Upper lobe of right lung (tissue), 1 donor: ENCODE measurements at places on chromosomes 11 and 22. TPM values are rescaled to one million over a fixed set of nuclear protein-coding genes. Genes with fewer than 3 reads are reported as not detected.

GRCh38 chr11:94511932-94512781 lies at the start of gene C11orf97:
TSS of gene C11orf97 (plus strand) at chr11:94512461. CDS start at chr11:94512529, 68 bp downstream.
- no peaks in the 10 kb centered on the region for H3K27me3 ChIP-seq
- DNase-seq: peak; percentile 84
- H3K4me3 ChIP-seq: peak within 1 kb of the TSS; percentile 57

Gene PATE4
- not detected for total RNA-seq

GRCh38 chr22:23178512-23179254 lies 1.6 kb upstream of the BCR start:
- no peaks in the 10 kb centered on the region for H3K27me3 ChIP-seq
- H3K27ac ChIP-seq: no peak overlapping the region
- H3K4me1 ChIP-seq: peaks cover 37% of the 10 kb centered on the region
- peak; percentile 84 for DNase-seq
- H3K4me3 ChIP-seq: no peak overlapping the region

Gene DRD4
- 1.2 TPM for total RNA-seq

Gene DDTL
- 2.5 TPM for total RNA-seq

GRCh38 chr11:27379449-27379848 lies 16.4 kb upstream of the CCDC34 start:
- H3K4me1 ChIP-seq: no peaks in the 10 kb centered on the region
- no peaks in the 10 kb centered on the region for H3K27me3 ChIP-seq
- no peak overlapping the region for H3K4me3 ChIP-seq
- H3K27ac ChIP-seq: no peak overlapping the region

- H3K4me1 ChIP-seq: no peaks in the 10 kb centered on the region
Measured at GRCh38 chr22:20904008-20904979, 12.9 kb upstream of the CRKL start.

Gene KCNK4
- not detected for total RNA-seq

GRCh38 chr11:78254268-78254667 lies 65.5 kb downstream of the USP35 start:
- H3K4me3 ChIP-seq: no peak overlapping the region
- H3K4me1 ChIP-seq: peaks cover 23% of the 10 kb centered on the region
- DNase-seq: no peak

Gene CD3G
- total RNA-seq: 6.5 TPM

Gene C11orf16
- total RNA-seq: not detected

GRCh38 chr22:47053013-47053725 lies 290.7 kb downstream of the TBC1D22A start:
- no peak overlapping the region for H3K27ac ChIP-seq
- no peaks in the 10 kb centered on the region for H3K27me3 ChIP-seq
- no peaks in the 10 kb centered on the region for H3K36me3 ChIP-seq
- DNase-seq: no peak
- no peaks in the 10 kb centered on the region for H3K4me1 ChIP-seq

DNA sequence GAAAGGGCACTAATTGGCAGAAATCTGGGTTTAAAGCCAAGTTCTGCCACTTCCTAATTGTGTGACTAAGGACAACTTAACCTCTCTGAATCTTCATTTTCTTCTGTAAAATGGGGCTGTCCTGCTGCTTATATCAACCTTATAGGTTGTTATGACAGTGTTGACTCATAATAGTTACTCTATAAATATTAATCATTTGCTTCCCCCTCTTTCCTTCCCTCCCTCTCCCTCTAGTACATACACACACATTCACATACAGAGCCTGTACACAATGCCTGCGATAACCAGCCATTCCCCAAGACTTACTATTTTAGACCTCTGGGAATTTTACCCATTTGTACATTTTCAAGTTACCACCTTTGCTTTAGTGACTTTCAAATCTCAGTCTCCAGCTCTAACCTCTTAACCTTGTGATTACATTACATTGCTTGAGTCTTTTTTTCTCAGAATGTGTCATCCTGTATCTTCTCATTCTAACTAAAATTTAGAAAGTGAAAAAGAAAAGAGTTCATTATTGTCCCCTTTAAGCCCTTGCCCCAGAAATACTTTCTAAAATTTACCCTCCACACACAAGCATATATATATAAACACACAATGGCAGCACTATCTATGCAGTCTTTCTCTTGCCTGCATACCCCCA lies 31.9 kb downstream of the GDPD4 start:
- no peak overlapping the region for H3K4me3 ChIP-seq
- H3K36me3 ChIP-seq: no peaks in the 10 kb centered on the region
- H3K27ac ChIP-seq: no peak overlapping the region
- H3K4me1 ChIP-seq: no peaks in the 10 kb centered on the region
- DNase-seq: no peak
- no peaks in the 10 kb centered on the region for H3K27me3 ChIP-seq

DNA sequence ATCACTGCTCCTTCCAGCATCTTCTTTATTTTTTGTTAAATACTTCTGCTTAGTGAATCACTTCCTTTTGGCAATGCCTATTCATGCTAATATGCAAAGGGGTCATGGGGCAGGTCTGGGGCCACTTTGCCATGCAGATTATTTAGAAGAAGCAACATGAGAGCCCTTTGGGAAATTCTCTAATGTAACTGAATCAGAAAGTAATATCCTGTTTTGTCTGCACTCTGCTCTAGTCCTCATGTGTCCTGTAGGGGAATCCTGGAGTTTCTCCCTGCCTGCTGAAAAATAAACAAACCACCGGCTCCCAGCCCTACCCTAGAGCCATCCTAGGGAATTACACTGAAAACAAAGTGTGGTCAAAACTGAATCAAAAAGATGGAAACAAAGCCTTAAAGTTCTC lies 176.5 kb upstream of the POU2AF2 start:
- H3K27ac ChIP-seq: no peak overlapping the region
- no peaks in the 10 kb centered on the region for H3K36me3 ChIP-seq
- H3K4me1 ChIP-seq: no peaks in the 10 kb centered on the region
- no peak overlapping the region for H3K4me3 ChIP-seq
- H3K27me3 ChIP-seq: no peaks in the 10 kb centered on the region

DNA sequence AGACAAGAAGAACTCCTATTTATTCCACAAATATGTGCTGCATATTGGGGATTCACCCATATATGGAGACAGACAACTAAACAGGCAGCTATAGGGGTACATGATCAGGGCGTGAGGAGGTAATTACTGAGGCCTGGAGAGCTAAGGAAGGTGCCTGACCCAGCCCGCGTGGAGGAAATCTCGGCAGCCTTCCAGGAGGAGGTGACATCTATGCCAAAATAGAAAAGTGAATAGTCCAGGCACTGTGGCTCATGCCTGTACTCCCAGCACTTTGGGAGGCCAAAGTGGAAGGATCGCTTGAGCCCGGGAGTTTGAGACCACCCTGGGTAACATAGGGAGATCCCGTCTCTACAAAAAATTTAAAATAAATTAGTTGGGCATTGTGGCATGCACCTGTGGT lies 13.6 kb downstream of the NIPSNAP1 start:
- no peaks in the 10 kb centered on the region for H3K27me3 ChIP-seq
- no peak overlapping the region for H3K4me3 ChIP-seq

Gene TH
- total RNA-seq: not detected

Gene C1QTNF4
- total RNA-seq: 0.55 TPM

Gene CEP126
- 4.3 TPM for total RNA-seq

GRCh38 chr22:17912945-17913721 lies 111.2 kb downstream of the MICAL3 start:
- no peak overlapping the region for H3K27ac ChIP-seq
- DNase-seq: no peak
- no peaks in the 10 kb centered on the region for H3K27me3 ChIP-seq
- no peaks in the 10 kb centered on the region for H3K36me3 ChIP-seq
- H3K4me3 ChIP-seq: no peak overlapping the region

DNA sequence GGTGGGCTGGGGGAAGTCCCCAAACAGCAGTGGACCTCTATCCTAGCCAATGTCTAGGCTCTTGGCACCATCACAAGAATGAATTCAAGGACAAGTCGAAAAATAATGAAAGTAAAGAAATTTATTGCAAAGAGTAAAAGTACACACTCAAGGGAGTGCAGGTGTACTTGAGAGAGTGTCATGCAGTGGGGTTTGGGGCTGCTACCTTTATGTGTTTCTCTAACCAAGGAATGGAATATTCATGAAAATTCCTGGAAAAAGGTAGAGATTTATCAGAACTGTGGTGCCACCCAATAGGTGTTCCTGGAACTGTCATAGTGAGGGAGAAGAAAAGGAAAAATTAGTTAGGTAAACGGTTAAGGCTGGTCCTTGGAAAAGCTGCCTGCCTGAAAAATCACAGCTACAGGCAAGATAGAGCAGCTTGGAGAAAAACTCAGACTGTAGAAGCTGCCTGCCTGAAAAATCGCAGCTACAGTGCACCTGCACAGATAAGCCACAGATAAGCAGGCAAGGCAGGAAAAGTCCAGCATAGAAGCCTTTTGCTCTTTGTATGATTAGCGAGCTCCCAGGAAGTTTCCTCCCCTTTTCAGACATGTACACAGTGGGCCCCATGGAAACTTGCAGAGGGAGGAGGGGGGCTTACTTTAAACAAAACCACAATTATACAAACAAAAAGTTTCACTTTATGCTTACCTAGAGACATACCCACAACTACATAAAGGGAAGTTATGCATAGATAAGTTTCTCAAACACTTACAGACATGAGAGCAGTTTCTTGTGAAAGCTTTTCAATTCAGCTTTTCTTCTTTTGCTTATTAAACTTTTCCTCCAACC lies 71.4 kb upstream of the B3GNT6 start:
- DNase-seq: no peak
- no peak overlapping the region for H3K27ac ChIP-seq
- H3K4me1 ChIP-seq: no peaks in the 10 kb centered on the region
- peaks cover 25% of the 10 kb centered on the region for H3K36me3 ChIP-seq
- no peaks in the 10 kb centered on the region for H3K27me3 ChIP-seq

- peak overlapping the region; percentile 81 for H3K4me3 ChIP-seq
- H3K36me3 ChIP-seq: no peaks in the 10 kb centered on the region
- peak; percentile 84 for DNase-seq
- H3K4me1 ChIP-seq: peaks cover 3% of the 10 kb centered on the region
- H3K27me3 ChIP-seq: no peaks in the 10 kb centered on the region
Measured at GRCh38 chr11:76236092-76236999, 30.0 kb upstream of the WNT11 start.

Gene OR10D3
- not detected for total RNA-seq

GRCh38 chr11:58977470-58977869 lies 38.2 kb downstream of the GLYATL1 start:
- no peaks in the 10 kb centered on the region for H3K36me3 ChIP-seq
- H3K27me3 ChIP-seq: no peaks in the 10 kb centered on the region
- H3K4me1 ChIP-seq: no peaks in the 10 kb centered on the region
- H3K4me3 ChIP-seq: no peak overlapping the region

GRCh38 chr22:37355174-37355573 lies 72.1 kb downstream of the ELFN2 start:
- no peaks in the 10 kb centered on the region for H3K36me3 ChIP-seq
- no peaks in the 10 kb centered on the region for H3K4me1 ChIP-seq
- peaks cover 5% of the 10 kb centered on the region for H3K27me3 ChIP-seq
- H3K4me3 ChIP-seq: no peak overlapping the region
- H3K27ac ChIP-seq: no peak overlapping the region

Gene OR52E2
- not detected for total RNA-seq

Gene MMP1
- 19.1 TPM for total RNA-seq

GRCh38 chr11:20688761-20689160 lies 19.4 kb downstream of the NELL1 start:
- no peak overlapping the region for H3K27ac ChIP-seq
- DNase-seq: no peak
- H3K4me3 ChIP-seq: no peak overlapping the region
- no peaks in the 10 kb centered on the region for H3K4me1 ChIP-seq
- H3K27me3 ChIP-seq: no peaks in the 10 kb centered on the region

DNA sequence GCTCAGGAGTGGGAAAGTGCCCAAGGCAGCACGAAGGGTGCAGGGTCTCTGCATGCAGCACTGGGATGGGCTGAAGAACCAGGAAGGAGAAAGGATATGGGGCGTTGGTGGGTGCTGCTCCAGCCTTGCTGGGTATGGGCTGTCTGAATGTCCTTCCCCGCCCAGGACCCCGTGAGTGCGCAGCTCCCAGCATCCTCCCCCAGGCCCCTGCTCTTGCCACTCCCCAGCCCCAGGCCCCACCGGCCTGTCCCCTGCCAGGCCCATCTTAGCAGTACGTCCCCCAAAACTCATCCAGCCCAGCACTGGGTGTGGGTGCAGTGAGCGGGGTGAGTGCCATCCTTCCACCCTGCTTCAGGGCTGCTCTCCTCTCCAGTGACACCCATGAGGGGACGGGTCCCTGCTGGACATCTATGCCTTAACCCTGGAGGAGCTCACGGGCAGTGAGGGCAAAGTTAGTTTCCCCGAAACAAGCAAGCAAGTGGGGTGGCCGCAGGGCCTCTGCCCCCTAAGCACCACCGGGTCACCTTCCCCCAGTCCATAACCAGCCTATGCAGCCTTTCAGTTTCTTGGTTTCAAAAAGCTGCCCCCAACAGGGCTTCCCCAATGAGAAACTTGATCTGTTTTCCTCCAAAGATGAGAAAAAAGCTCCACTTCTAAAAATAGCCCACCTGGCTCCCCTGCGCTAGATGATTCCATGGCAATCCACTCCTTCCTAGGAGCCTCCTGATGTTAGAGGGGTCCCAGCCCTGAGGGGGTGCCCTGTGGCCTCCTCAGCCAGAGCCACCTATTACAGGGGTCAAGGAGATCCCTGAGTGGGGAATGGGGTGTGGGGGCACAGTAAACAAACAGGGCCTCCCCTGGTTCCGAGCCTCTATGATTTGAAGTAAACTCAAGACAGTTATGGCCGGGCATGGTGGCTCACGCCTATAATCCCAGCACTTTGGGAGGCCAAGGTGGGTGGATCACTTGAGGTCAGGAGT lies 103.8 kb downstream of the MORC2 start:
- no peaks in the 10 kb centered on the region for H3K4me1 ChIP-seq
- no peaks in the 10 kb centered on the region for H3K36me3 ChIP-seq
- no peak overlapping the region for H3K4me3 ChIP-seq
- H3K27ac ChIP-seq: no peak overlapping the region

Gene BATF2
- total RNA-seq: 7.5 TPM

Gene INPP5J
- 4.5 TPM for total RNA-seq

Gene BAIAP2L2
- 0.29 TPM for total RNA-seq

DNA sequence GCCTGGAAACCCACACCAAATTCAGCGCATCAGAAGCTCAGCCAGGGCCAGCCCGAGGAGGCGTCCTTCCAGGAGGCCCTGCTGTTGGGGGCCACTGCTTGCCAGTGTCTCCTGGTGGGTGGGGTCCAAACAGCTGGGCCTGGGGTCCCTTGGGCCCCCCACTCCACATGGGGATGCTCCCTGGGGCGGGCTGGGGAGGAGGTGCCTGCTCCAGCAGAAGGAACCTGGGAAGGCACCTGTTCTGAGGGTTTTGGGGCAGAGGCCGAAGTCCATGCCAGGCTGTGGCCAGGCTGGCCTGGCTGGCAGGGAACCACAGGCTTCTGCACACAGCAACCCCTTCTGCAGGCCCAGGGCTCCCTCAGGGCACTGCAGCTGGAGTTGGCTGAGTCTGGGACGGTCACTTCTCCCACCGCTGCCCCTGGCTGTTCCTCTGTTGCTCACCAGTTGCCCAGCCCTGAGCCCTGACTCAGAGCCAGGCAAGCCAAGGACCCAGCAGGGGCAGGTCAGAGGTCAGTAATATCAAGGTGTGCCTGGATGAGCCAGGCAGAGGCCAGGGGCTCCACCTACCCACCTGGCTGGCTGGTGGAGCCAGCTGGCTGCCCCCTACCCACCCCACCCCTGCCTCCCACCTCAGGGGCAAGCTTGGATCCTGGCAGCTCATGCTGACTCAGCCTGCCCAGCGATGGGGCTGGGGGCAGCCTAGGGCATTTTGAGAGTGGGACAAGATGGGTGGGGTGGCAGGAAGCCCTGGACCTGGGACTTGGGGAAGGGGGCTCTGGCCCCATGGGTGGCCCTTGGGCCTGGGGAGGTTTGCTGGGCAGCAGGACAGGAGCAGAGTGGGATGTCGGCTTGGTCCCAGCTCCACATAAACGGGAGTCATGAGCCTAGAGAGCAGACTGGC lies 12.0 kb upstream of the PHLDA2 start:
- H3K27me3 ChIP-seq: no peaks in the 10 kb centered on the region
- no peak overlapping the region for H3K4me3 ChIP-seq
- peaks cover 6% of the 10 kb centered on the region for H3K36me3 ChIP-seq
- H3K4me1 ChIP-seq: peaks cover 22% of the 10 kb centered on the region

GRCh38 chr11:108901359-108901758 lies 236.5 kb downstream of the DDX10 start:
- H3K36me3 ChIP-seq: no peaks in the 10 kb centered on the region
- DNase-seq: no peak
- no peaks in the 10 kb centered on the region for H3K27me3 ChIP-seq
- H3K27ac ChIP-seq: no peak overlapping the region
